ENCODE measurements at places on chromosomes 5 and 9. TPM values are rescaled to one million over a fixed set of nuclear protein-coding genes. Genes with fewer than 3 reads are reported as not detected.

DNAI1 gene
- not detected for total RNA-seq

- H3K4me1 ChIP-seq: no peaks in the 10 kb centered on the region
- no peak overlapping the region for H3K27ac ChIP-seq
- H3K36me3 ChIP-seq: no peaks in the 10 kb centered on the region
Observed at GRCh38 chr5:79576606-79577289, 35.5 kb upstream of the TENT2 start.

- no peaks in the 10 kb centered on the region for H3K36me3 ChIP-seq
- no peak for DNase-seq
- H3K27ac ChIP-seq: no peak overlapping the region
Observed at GRCh38 chr9:135850737-135851136, 56.6 kb downstream of the CAMSAP1 start.

DRD1 gene
- 0.15 TPM for total RNA-seq

DNA sequence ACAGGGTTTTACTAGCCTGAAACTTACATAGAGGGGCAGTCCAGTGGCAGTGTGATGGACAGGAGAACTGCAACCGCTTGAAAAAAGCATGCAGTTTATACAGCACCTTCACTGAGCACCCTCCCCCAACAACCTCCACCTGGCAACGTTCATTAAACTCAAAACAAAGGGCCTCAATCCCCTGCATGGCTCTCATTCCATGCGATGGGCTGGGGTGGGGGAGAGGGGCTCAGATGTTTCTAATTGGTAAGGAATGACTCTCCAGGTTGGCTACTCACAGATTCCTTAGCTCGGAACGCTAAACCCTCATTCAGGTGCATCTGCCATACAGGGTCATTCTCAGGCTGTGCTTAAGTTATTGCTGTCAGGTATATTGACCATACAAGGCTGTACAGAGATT is 80.9 kb upstream of the ITGA1 start:
- H3K4me1 ChIP-seq: no peaks in the 10 kb centered on the region
- no peaks in the 10 kb centered on the region for H3K36me3 ChIP-seq
- no peaks in the 10 kb centered on the region for H3K27me3 ChIP-seq
- H3K4me3 ChIP-seq: no peak overlapping the region
- no peak for DNase-seq

- no peak overlapping the region for H3K4me3 ChIP-seq
- DNase-seq: no peak
- H3K27me3 ChIP-seq: no peaks in the 10 kb centered on the region
- H3K27ac ChIP-seq: no peak overlapping the region
- H3K36me3 ChIP-seq: no peaks in the 10 kb centered on the region
Observed at GRCh38 chr9:72119853-72120252, 29.4 kb upstream of the GDA start.

- no peak overlapping the region for H3K4me3 ChIP-seq
- no peaks in the 10 kb centered on the region for H3K4me1 ChIP-seq
- no peaks in the 10 kb centered on the region for H3K36me3 ChIP-seq
- no peak overlapping the region for H3K27ac ChIP-seq
Observed at GRCh38 chr9:131039129-131039954, 30.4 kb downstream of the LAMC3 start.

FAM240B gene
- not detected for total RNA-seq

PCDHB16 gene
- 10.6 TPM for total RNA-seq

BNC2 gene
- total RNA-seq: 226 TPM

DNA sequence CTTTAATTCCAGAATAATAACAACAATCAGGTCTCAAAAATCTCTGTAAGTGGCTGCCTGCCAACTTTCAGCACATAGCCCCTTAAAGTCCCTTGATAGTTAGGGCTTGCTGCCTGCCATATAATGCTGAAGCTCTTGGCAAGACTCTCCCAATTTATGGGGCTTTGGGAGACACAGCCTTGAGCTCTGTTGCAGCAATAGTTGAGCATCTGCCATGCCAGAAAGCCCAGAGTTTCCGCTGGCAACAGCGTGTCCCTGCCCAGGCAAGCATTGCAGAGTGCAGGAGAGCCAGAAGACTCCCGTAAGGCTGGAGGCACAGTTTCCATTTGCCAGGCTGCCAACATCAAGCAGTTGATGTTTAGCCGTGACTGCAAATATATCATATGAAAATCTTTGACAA is 678.5 kb upstream of the NUDT12 start:
- peaks cover 2% of the 10 kb centered on the region for H3K27me3 ChIP-seq
- H3K27ac ChIP-seq: no peak overlapping the region
- no peaks in the 10 kb centered on the region for H3K36me3 ChIP-seq
- H3K4me1 ChIP-seq: no peaks in the 10 kb centered on the region
- no peak for DNase-seq
- H3K4me3 ChIP-seq: no peak overlapping the region

- no peaks in the 10 kb centered on the region for H3K36me3 ChIP-seq
- H3K4me1 ChIP-seq: peaks cover 3% of the 10 kb centered on the region
- no peak for DNase-seq
- H3K4me3 ChIP-seq: no peak overlapping the region
- H3K27ac ChIP-seq: no peak overlapping the region
Observed at GRCh38 chr5:32343058-32343672, 30.4 kb upstream of the MTMR12 start.

ZFR gene
- 83.3 TPM for total RNA-seq

GRCh38 chr5:100789694-100790093 is 113.4 kb downstream of the ST8SIA4 start:
- H3K4me3 ChIP-seq: no peak overlapping the region
- no peaks in the 10 kb centered on the region for H3K27me3 ChIP-seq
- DNase-seq: no peak
- no peak overlapping the region for H3K27ac ChIP-seq
- no peaks in the 10 kb centered on the region for H3K36me3 ChIP-seq
- H3K4me1 ChIP-seq: no peaks in the 10 kb centered on the region
